Smooth muscle cell of the pulmonary artery (primary cell): ENCODE measurements at places on chromosomes 5 and 9. TPM values are rescaled to one million over a fixed set of nuclear protein-coding genes. Genes with fewer than 3 reads are reported as not detected.

Gene PNPLA7
- total RNA-seq, result 1.1 and 2.0 TPM in 2 replicates

Gene BRINP1
- total RNA-seq, result 0.26 and 8.9 TPM in 2 replicates

Gene TEX10
- 25.1 and 25.2 TPM in 2 replicates for total RNA-seq

Gene COL23A1
- 0.10 and 0.13 TPM in 2 replicates for total RNA-seq

Gene PCDHA1
- total RNA-seq, result 0.20 TPM in 1 of 2 replicates, not detected in the other

Gene CD74
- 1.3 and 3.9 TPM in 2 replicates for total RNA-seq

Gene SV2C
- under 0.01 TPM in 1 of 2 replicates, not detected in the other for total RNA-seq

Gene PCDHA9
- total RNA-seq, result 0.07 and 0.10 TPM in 2 replicates

Gene NMUR2
- not detected in 2 replicates for total RNA-seq

Gene SLC25A2
- total RNA-seq, result 0.13 and 0.26 TPM in 2 replicates

Gene SKIC3
- total RNA-seq, result 148 and 161 TPM in 2 replicates

Gene FUBP3
- 40.1 and 46.2 TPM in 2 replicates for total RNA-seq

Gene DOCK2
- total RNA-seq, result 1.5 and 2.0 TPM in 2 replicates
